NCI-H1417 (cell line): ENCODE measurements at places on chromosomes 2 and 18.

DNA sequence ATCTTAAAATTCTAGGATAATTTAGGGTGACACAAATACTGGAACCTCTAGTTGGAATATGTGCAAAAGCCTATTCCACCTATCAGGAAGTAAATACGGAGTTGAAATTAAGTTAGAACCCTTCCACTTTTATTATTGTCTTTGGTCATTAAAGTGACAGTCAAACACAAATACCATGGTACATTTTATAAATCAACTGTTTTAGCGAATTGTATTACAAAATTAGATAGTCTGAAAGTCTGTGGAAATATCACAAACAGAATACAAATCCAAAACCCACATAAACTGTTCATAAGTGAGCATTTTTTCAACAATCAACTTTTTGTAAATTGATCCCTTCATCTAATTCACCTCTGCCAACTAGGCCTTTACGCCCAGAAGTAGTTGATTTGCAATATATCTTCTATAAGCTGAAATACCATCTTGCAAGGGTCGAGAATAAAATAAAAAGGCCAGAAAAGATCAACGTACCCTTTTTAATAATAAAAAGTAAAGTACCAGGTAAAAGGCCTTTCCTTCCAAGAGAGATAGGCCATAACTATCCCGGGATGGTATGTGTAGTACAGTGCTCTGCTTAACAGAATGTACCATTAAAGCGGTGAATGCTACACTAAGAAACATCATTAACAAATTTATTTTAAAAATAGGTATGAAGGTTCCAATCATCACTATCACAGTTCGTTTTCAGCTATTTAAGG lies 1.3 kb downstream of the USP34 start:
- no peak for DNase-seq

- DNase-seq = no peak
Observed at GRCh38 chr18:63850020-63850419, 37.5 kb upstream of the SERPINB2 start.

- no peak for DNase-seq
Observed at GRCh38 chr2:202169832-202170424, 68.5 kb downstream of the SUMO1 start.

DNA sequence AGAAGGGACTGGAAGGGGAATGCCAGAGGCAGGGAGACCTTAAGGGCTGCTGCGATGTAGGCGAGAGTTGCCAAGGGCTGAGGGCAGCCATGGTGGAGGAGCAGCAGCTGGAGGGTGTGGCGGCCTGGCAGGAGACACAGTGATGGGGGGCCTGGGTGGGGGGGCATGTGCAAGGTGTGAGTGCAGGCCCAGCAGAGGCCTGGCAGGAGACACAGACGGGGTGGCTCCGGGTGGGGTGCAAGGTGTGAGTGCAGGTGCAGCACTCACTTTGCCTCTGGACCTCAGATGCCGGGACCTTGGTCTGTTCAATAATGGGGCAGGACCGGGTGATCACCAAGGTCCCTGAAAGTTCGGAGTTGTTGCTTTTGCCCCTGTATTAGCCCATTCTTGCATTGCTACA lies 76.2 kb upstream of the ODC1 start:
- no peak for DNase-seq

- DNase-seq = peak; percentile 35
Observed at GRCh38 chr2:217360781-217361482, 501.1 kb upstream of the TNP1 start.

- no peak for DNase-seq
Observed at GRCh38 chr2:65320042-65320725, 92.6 kb downstream of the ACTR2 start.

- no peak for DNase-seq
Observed at GRCh38 chr2:175156534-175156933, 11.5 kb downstream of the ATF2 start.

DNA sequence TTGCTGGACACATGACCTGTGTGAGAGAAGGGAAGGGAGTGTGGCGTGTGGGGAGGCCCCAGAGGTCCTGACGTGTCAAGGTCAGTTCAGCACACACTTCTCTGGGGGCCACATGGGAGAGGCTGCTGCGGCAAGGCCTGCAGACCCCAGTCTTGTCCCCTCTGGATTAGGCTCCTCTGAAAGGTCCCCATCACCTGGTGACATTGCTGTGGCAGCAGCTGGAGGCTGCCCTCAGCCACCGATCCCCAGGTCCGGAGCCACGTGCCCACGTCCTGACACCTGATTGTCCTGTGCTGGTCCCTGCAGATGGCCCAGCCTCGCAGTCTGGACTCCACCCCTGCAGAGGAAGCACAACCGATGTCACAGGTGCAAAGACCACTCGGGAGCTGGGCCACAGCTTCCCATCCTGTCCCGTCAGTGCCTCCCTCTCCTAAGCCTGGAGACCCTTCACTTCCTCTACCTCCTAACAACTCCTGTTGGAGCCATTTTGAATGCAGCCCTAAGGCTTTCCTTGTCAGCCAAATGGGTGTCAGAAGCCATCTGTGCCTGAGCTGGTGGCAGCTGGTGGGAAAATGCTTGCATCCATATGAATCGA lies 12.7 kb downstream of the TMEM177 start:
- no peak for DNase-seq

GRCh38 chr2:49286045-49286444 lies 131.7 kb upstream of the FSHR start:
- no peak for DNase-seq

GRCh38 chr2:168211664-168212163 lies 35.7 kb downstream of the STK39 start:
- DNase-seq = no peak

DNA sequence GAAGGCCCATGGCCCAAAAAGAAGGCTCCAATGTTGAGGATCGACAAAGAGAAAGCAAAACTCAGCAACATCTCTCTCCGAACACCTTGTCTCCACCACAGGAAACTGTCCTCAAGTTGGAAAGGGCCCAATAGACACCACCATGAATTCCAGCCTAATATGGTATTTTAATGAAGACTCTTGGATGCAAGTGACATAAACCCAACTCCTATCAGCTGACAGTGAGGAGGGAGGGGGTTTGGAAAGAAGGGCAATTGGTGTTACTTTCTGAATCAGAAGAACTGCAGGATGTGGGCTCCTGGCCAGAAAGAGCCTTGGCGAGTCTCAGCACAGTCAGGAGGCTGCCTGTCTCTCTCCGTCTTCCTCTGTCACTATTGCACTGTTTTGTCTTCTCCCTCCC lies 40.3 kb upstream of the SIGLEC15 start:
- no peak for DNase-seq

- DNase-seq = no peak
Observed at GRCh38 chr18:12372406-12372805, 4.6 kb downstream of the AFG3L2 start.

GRCh38 chr2:1678609-1679008 lies 65.7 kb downstream of the PXDN start:
- DNase-seq = no peak

- peak; percentile 94 for DNase-seq
Observed at GRCh38 chr2:3172265-3172935, 205.2 kb downstream of the EIPR1 start.

DNA sequence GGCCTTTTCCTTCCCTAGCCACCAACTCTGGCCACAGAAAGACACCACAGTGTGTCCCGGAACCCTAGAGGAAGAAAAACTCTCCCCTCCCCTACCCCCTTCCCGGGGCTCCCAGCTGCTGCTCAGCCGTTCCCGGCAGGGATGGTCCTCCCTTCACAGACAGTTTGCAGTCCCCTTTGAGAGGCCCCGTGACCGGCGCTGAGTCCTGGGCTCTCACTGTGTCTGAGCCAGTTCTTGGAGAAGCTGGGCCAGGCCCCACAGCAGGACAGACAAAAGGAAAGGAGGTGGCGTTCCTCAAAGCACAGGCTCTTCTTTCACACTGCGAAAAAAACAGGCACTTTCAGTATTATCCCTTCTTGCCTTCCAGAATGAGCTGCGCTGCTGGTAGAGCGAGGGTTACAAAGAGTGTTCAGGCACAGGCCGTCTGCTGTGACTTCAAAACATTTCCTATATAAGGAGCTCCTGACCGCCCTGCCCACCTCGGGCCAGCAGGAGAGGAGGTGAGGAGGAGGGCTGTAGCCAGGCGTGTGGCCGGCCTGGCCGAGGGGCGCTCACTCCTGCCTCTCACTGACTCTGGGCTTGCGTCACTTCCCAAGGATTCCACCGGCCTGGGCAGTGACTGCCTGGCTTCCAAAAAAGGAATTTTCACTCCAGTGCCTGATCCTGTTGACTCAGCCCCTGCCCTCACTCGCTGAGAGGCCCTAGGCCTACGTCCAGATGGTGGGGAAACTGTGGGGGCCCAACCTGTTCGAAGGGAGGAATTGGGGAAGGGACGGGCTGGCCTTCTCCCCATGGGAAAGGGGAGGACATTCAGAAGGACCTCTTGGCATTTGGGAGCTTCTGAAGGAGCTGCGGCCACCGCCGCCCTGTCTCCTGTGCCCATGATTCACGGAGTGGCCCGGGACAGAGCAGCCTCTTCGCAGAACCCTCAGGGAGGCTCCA lies 24.9 kb downstream of the CIDEA start:
- no peak for DNase-seq

DNA sequence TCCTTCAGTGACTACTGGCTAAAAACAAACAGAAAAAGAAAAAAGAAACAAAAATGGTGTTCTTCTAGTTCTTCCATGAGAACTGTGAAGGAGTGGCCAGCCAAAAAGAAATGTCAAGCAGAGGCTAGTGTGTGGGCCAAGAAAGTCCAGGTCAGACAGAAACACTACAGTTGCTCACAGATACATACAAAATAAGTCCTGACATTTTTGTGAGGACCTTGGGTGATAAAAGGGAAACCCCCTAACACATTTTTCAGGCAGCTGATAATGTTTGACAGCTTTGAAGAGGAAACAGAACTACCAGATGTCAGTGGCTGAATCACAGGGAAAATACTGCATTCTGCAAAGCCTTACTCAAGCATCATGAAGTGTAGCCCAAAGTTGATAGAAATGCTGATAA lies 28.1 kb downstream of the ARHGAP25 start:
- DNase-seq = no peak

DNA sequence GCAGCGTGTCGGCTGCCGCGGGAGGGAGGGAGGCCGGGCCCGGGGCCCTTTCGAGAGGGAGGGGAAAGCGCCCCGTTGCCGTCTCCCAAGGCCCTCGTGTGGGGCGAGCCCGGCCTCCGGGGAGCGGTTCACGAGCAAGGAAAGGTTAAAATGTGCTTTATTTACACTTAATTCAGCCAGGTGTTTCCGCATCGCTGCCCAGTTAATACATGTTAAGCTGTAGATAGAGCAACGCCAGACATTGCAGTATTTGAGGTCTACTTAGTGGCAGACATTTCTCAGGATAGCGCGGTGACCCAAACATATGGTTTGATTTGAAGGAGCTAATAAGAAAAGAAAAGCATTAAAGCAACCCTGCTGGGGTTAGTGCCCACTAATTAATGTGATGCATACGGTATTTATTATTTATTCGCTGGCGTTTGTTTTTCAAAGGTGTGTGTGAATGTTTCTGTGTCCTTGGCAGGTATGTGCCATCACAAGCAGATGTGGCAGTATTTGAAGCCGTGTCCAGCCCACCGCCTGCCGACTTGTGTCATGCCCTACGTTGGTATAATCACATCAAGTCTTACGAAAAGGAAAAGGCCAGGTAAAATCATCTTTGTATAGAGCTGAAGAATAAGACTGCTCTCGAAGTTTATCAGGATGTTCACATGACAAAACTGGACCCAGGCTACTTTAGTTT lies 571 bp downstream of the EEF1B2 start:
- no peak for DNase-seq

DNA sequence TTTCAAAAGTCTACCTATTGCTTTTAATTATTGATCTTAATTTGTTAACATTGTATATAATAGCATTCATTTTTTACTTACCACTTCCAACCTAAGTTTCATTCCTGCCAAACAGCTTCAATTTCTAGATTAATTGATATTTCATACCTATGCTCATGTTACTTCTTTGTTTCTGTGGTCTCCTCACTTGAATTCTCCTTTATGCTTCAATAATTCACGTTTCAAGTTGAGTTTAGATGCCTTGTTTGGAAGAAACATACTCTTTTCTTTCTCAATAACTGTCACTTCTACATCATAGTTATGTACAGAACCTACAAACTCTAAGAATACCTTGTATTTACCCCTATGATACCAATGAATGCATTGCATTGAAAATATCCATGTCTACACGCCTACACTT lies 862.2 kb upstream of the LRATD1 start:
- DNase-seq = no peak

GRCh38 chr2:213175673-213176247 lies 24.3 kb upstream of the IKZF2 start:
- DNase-seq = no peak

DNA sequence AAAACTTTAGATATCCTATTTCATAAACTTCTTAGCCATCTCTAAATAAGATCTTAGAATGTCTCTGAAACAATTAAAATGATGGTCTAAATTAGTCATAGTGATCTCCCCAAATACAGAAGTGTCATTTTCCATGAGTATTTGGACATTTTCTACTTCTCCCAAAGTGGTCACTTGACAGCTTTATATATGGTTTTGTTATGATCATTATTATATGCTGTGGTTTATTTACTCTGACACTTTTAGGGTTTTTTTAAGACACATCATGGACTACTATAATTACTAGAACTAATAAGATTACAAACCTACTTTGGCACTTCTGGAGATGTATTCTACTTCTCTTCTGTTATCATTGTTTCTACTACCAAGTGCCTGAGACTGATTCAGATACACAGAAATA lies 47.1 kb downstream of the SLC25A12 start:
- DNase-seq = no peak

DNA sequence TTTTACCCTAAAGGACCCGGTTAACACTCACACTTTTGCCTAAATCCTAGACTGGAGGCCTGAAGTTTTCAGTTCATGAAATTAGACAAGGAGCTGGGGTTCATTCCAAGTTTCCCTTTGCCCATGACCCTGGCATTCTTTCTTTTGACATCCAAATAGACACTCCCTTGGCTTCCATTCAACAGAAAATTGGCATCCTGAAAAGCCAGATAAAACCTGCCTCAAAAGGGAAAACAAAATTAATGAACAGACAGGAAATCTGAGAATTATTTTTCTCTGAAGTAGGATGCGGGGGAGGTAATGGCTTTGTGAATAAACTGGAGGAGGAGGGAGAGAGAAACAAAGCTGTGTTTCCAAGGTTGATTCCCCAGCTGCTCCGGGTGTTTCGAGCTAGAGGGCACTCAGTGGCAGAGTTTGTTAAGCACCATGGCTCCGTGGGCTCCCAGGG lies 41.0 kb downstream of the SPP2 start:
- no peak for DNase-seq

DNA sequence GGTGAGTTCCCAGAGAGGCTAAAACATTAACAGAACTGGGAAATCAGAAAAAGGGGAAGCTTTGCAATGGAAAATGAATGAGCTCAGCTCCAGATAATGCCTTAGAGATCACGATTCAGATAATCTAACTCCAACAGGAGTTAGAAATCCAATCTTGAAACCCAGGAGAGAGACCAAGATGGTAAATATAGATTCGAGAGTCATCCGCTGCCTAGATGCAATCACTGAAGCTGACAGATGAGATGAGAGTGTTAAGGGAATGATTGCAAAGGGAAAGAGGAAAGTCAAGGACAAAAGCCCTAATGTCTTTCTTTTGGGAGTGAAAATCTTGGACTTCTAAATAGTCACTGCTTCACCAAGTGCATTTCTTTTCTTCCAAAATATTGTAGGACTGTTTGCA lies 722.0 kb downstream of the EPHA4 start:
- no peak for DNase-seq
